ENCODE measurements at places on chromosomes 3 and 15.

GRCh38 chr3:10775828-10776227, 40.2 kb upstream of the SLC6A11 start:
- no peak for DNase-seq
- no peaks in the 10 kb centered on the region for H3K4me1 ChIP-seq
- no peak overlapping the region for H3K4me3 ChIP-seq
- H3K36me3 ChIP-seq, result no peaks in the 10 kb centered on the region
- peaks cover 64% of the 10 kb centered on the region for H3K27me3 ChIP-seq
- H3K27ac ChIP-seq, result no peak overlapping the region

DNA sequence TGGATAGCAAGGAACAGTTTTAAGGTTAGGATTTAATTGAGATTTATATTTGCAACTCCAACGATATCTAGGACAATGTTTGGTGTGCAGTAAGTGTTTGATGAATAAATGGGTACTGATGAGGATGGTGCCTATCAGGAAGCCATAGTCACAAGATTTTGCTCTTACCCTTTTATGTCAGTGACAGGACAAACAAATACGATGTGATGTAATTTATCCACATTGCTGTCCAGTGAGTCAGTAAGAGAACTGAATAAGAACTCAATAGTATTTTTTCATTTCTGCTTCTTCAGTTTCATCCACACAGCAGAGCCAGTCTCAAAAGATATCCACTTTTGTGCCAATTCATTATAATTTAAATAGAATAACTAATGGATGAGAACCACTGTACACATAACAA, 18.5 kb downstream of the C3orf85 start:
- DNase-seq, result peak; percentile 35
- H3K27ac ChIP-seq, result no peak overlapping the region
- no peaks in the 10 kb centered on the region for H3K36me3 ChIP-seq

GRCh38 chr3:8416965-8417364, 84.7 kb upstream of the LMCD1 start:
- no peaks in the 10 kb centered on the region for H3K27me3 ChIP-seq
- H3K4me1 ChIP-seq, result peaks cover 3% of the 10 kb centered on the region
- peak; percentile 38 for DNase-seq
- no peak overlapping the region for H3K27ac ChIP-seq

DNA sequence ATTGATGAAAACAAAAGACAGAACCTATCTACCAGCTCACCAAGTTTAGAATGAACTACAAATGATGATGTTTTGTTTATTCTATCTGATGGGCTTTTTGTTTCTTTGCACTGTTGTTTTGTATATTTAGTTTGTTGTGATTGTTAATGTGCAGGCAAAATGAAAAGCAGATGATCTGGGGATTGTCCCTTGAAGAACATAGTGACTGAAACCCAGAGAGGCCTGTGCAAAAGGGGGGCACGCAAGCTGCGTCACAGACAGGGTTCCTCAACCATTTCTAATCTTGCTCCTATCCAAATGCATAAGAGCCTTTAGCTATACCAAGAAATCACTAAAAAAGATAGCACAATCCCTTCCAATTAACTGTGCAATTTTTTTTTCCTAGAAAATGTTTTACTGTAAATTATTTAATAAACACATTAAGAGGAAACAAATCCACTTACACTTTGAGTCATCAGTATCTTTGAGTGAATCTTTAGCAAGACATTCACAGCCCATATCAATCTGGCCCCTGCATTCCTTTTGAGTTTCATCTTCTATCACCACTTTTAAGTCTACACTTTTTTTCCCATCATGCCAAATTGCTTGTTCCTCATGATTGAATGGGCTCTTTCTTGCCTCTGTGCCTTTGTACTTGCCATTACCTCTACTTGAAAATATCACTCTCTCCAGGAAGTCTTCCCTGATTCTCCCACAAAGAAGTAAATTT, 220.3 kb downstream of the ATP8B4 start:
- no peaks in the 10 kb centered on the region for H3K36me3 ChIP-seq
- H3K27me3 ChIP-seq, result no peaks in the 10 kb centered on the region
- H3K4me1 ChIP-seq, result no peaks in the 10 kb centered on the region
- H3K27ac ChIP-seq, result no peak overlapping the region

DNA sequence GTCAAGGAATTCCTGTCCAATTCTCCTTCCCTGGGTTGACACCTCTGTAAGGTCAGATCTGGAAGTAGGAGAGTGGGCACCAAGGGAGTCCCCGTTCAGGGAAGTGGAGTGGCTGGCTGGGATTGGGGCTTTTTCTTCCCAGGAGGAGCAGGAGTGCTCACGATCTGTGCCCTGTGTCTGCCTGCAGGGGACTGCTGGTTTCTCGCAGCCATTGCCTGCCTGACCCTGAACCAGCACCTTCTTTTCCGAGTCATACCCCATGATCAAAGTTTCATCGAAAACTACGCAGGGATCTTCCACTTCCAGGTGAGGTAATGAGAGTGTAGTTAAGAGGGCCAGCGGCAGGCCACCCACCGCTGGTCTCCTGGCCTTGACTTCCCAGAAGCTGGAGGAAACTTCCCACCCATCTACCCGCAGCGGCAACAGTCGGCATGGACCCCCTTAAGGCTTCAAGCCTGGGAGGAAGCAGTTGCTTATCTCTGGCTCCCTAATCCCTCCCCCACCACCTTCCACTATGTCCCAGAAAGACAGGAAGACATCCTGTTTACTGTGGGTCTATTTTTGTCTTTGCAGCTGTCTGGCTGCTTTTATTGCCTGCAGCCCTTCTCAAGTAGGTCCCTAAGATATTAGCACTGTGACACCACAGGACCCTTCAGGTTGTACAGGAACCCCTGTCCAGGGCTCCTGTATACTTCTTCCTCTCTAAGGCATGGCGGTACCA, 26.8 kb downstream of the CAPN3 start:
- DNase-seq, result peak; percentile 44
- H3K27me3 ChIP-seq, result no peaks in the 10 kb centered on the region
- H3K4me1 ChIP-seq, result no peaks in the 10 kb centered on the region
- no peaks in the 10 kb centered on the region for H3K36me3 ChIP-seq
- H3K4me3 ChIP-seq, result no peak overlapping the region

DNA sequence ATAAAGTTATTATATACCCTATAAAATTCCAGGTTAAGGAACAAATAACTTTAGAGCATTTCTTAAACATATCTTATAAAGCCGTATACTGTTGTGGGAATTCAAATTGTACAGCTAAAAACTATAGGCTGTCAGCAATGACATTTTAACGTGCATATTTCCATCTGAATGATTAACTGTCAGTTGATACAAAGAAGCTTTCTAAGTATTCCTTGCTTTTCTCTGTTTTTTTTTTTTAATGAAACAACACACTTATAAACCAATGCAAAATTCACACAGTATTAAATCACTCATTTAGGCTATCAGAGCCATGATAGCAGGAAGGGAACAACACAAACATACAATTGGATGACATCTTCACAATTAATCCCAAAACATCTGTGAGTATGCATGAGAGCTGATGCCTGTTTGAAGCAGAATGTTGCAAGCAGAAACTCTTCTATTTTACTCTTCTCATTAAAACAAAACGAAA, 61.9 kb downstream of the CTDSPL start:
- DNase-seq, result no peak
- H3K4me3 ChIP-seq, result no peak overlapping the region
- H3K36me3 ChIP-seq, result no peaks in the 10 kb centered on the region
- no peak overlapping the region for H3K27ac ChIP-seq
- H3K4me1 ChIP-seq, result peaks cover 25% of the 10 kb centered on the region

DNA sequence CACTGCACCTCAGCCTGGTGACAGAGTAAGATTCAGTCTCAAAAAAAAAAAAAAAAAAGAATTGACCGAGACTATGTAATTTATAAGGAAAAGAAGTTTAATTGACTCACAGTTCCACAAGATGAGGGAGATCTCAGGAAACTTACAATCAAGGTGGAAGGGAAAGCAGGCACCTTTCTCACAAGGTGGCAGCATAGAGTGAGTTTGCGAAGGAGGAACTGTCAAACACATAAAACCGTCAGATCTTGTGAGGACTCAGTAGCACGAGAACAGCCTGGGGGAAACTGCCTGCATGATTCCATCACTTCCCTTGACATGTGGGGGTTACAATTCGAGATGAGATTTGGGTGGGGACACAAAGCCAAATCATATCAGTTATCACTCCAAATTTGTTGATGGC, 380.9 kb downstream of the EDEM1 start:
- H3K4me1 ChIP-seq, result no peaks in the 10 kb centered on the region
- H3K36me3 ChIP-seq, result no peaks in the 10 kb centered on the region
- no peak overlapping the region for H3K27ac ChIP-seq
- H3K27me3 ChIP-seq, result no peaks in the 10 kb centered on the region
- H3K4me3 ChIP-seq, result no peak overlapping the region

DNA sequence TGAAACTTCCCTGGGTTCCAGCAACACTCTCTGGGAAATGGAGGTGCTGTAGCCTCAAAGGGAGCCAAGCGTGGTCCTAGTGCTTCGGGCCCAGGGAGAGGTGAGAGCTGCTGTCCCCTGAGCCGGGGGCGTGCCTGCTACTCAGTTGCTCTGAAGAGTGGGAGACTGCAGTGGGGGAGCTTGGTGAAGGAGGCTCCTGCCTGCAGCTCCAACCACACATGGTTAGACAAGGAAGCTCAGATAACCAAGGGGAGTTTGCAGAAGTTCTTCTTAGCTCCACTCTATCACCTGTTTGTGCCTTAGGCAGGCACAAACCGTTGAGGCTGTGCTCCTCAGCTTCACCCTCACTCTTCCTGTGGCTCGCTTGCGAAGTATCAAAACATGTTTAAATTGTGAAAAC, 53.6 kb upstream of the TRPM1 start:
- peaks cover 2% of the 10 kb centered on the region for H3K4me1 ChIP-seq
- H3K4me3 ChIP-seq, result no peak overlapping the region
- H3K27me3 ChIP-seq, result peaks cover 20% of the 10 kb centered on the region
- H3K27ac ChIP-seq, result no peak overlapping the region
- no peaks in the 10 kb centered on the region for H3K36me3 ChIP-seq

DNA sequence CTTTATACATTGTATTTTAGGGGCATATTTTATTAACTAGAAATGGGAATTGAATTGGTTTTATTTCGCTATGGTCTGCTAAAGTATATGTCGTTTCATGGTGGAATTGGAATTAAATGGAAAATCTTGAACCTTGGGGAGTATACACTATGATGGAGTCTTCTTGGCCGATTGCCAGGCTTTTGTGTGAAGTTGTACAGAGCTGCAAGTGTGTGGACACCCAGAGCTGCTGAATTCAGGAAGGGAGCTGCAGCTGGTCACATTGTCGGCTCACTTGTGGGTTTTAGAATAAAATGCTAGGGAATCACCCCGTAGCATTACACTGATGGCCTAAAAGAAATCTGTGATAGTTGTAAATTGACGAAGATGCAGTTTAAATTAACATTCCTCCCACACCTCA, 35.1 kb downstream of the USP3 start:
- DNase-seq, result no peak
- no peak overlapping the region for H3K4me3 ChIP-seq

GRCh38 chr15:57301307-57301706, 75.0 kb upstream of the CGNL1 start:
- no peak overlapping the region for H3K27ac ChIP-seq
- H3K4me1 ChIP-seq, result no peaks in the 10 kb centered on the region
- no peaks in the 10 kb centered on the region for H3K27me3 ChIP-seq

- no peak overlapping the region for H3K4me3 ChIP-seq
- peak overlapping the region; percentile 51 for H3K27ac ChIP-seq
- DNase-seq, result peak; percentile 77
- H3K4me1 ChIP-seq, result no peaks in the 10 kb centered on the region
These were observed 2.1 kb upstream of the ACKR4 start for GRCh38 chr3:132595014-132595413.

GRCh38 chr15:99566157-99566897, 543 bp downstream of the MEF2A start:
- no peaks in the 10 kb centered on the region for H3K36me3 ChIP-seq
- peaks cover 3% of the 10 kb centered on the region for H3K4me1 ChIP-seq
- H3K27ac ChIP-seq, result no peak overlapping the region
- peak; percentile 17 for DNase-seq

GRCh38 chr3:9081184-9081818, 118.0 kb upstream of the RAD18 start:
- peaks cover 15% of the 10 kb centered on the region for H3K4me1 ChIP-seq
- no peak overlapping the region for H3K4me3 ChIP-seq
- peaks cover 27% of the 10 kb centered on the region for H3K27me3 ChIP-seq
- no peak for DNase-seq

DNA sequence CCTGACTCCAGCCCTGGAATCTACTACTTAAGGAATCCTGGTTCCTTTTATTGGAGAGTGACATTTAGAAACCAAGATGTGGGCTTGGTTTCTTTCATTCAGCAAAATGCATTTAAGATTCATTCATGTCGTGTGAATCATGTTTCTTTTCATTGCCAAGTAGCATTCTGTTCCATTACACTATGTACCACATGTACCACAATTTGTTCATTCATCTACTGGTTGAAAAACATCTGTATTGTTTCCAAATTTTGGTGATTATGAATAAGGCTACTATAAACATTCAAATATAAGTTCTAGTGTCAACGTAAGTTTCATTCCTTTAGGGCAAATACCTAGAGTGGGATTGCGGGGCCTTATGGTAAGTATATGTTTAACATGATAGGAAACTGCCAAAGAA, 264.2 kb downstream of the VPS13C start:
- H3K27ac ChIP-seq, result no peak overlapping the region
- no peak for DNase-seq
- H3K27me3 ChIP-seq, result peaks cover 8% of the 10 kb centered on the region
- no peaks in the 10 kb centered on the region for H3K4me1 ChIP-seq
- H3K36me3 ChIP-seq, result no peaks in the 10 kb centered on the region
- H3K4me3 ChIP-seq, result no peak overlapping the region

DNA sequence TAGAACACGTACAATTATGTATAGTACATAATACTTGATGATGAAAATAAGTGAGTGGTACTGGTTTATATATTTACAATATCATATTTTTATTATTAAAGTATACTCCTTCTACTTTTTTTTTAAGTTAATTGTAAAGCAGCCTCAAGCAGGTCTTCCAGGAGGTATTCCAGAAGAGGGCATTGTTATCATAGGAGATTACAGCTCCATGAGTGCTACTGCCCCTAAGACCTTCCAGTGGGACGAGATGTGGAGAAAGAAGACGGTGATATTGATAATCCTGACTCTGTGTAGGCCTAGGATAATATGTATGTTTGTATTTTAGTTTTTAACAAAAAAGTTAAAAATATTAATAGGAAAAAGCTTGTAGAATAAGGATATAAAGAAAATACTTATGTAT, 40.3 kb upstream of the SCN5A start:
- DNase-seq, result no peak
- no peak overlapping the region for H3K27ac ChIP-seq
- no peaks in the 10 kb centered on the region for H3K36me3 ChIP-seq
- no peak overlapping the region for H3K4me3 ChIP-seq
- no peaks in the 10 kb centered on the region for H3K27me3 ChIP-seq
- H3K4me1 ChIP-seq, result no peaks in the 10 kb centered on the region

GRCh38 chr3:129553719-129554118, 10.7 kb downstream of the H1-8 start:
- peaks cover 37% of the 10 kb centered on the region for H3K36me3 ChIP-seq
- H3K27ac ChIP-seq, result no peak overlapping the region
- no peak overlapping the region for H3K4me3 ChIP-seq

GRCh38 chr3:180630371-180630770, 28.4 kb downstream of the TTC14 start:
- H3K4me3 ChIP-seq, result no peak overlapping the region
- peaks cover 11% of the 10 kb centered on the region for H3K36me3 ChIP-seq
- H3K4me1 ChIP-seq, result no peaks in the 10 kb centered on the region
- DNase-seq, result no peak
- H3K27ac ChIP-seq, result no peak overlapping the region
- no peaks in the 10 kb centered on the region for H3K27me3 ChIP-seq
